ENCODE measurements at places on chromosomes 2 and 18. TPM values are rescaled to one million over a fixed set of nuclear protein-coding genes. Genes with fewer than 3 reads are reported as not detected.

DNA sequence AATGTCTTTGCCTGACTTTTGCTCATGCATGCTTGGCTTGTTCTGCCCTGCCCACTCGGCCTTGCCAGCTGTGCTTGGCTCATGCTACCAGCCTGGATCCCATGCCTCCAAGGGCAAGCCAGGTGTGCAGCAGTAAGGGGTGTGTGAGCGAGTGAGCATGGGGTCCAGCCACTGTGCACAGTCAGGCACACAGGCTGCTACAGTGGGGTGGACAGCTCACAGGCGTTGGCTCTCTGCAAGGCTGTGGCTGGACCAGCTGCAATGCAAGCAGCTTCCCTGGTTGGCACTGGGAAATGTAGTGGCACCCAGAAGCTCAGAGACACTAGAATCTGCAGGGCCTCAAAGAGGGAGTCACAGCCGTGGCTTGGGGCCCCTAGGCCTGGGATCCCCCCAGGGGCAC is 529.7 kb downstream of the DSC3 start:
- no peak for DNase-seq

- peak; percentile 71 for DNase-seq
These were observed 148.1 kb downstream of the ZNF407 start for GRCh38 chr18:74745633-74746403.

DNA sequence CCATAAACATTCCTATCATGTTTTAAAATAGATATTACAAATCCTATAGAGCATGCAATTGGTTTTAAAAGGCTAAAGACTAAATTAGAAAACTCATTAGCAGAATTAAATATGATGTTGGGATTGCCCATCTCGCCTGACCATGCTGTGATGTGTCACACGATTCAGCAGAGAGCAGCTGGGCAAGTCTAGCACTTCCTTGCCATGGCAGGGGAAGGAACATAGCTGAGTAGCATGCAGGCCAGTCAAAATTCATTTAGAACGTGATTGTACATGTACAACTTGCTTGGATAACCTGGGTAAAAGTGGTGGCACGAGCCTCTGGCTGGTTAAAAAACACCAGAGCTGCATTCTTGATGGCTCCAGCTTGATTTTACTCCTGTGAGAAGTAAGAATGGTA is 81.3 kb downstream of the SCN3A start:
- DNase-seq: no peak

GRCh38 chr2:181025004-181025403 is 44.6 kb downstream of the UBE2E3 start:
- no peak for DNase-seq

DNA sequence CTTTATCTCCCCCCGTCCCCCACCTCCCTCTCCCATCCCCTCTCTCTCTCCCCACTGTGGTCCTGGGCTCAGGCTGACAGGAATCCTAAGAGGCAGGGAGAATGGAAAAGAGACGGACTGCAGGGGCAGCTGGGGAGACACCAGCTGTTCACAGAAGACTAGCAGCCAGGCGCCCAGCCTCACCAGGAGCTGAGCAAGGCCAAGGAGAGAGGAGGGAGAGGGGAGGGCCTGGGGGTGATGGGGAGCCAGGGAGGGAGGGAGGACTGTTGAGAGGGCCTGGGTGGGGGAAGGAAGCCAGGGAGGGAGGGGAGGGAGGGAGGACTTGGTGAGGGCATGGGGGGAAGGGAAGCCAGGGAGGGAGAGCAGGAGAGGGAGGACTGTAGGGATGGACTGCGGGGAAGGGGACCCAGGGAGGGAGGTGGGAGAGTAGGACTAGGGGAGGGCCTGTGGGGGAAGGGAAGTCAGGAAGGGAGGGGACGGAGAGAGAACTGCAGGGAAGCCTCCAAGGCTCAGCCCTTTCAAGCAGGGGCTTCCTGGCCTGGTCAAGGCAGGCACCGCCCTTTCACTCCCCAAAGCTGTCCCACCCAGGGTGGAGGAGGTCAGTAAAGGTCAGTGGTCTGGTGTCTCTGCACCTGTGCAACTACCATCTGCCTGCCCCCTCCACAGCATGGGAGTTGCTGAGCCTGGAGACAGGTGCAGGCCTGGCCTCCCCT is 517.7 kb upstream of the MYT1L start:
- DNase-seq: no peak

Gene AGPS
- 33.1 TPM for total RNA-seq

- DNase-seq: peak; percentile 44
These were observed 12.5 kb upstream of the CHAC2 start for GRCh38 chr2:53755121-53755520.

Gene STON1
- 24.6 TPM for total RNA-seq

DNA sequence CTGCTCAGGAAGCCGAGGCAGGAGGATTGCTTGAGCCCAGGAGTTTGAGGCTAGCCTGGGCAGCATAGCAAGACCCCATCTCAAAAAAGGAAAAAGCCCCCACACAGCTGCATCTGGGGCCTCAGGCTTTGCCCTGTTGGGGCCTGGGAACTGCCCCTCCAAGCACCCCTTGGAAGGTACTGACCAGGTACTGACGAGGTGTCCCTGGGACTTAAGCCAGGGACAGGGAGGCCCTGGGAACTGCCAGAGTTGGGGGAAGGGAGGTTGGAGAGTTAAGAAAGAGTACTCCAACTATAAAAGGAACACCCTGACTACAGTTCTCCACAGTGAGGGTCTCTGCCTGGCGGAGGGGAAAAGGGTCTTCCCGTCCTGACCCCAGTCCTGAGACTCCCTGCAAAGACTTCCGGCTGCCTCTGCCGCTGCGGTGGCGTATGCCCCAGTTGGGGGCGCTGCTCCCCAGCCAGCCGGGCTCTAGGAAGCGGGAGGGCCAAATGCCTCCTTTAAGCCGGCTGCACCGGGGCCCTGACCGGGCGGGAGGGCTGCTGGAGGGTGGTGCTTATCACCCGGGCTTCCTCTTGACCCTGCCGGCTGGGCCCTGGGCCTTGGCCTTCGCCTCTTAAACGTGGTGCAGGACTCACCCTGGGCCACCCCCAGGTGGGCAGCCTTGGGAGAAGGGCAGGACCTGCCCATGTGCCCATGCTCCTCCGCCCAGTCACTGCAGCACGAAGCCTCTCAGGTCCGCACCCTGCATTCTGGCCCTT is 12.8 kb downstream of the SLC30A3 start:
- DNase-seq: peak; percentile 27

Gene NOSTRIN
- 0.81 TPM for total RNA-seq

Gene CHAC2
- 0.57 TPM for total RNA-seq

GRCh38 chr18:62201870-62202269 is 14.8 kb downstream of the RELCH start:
- no peak for DNase-seq

DNA sequence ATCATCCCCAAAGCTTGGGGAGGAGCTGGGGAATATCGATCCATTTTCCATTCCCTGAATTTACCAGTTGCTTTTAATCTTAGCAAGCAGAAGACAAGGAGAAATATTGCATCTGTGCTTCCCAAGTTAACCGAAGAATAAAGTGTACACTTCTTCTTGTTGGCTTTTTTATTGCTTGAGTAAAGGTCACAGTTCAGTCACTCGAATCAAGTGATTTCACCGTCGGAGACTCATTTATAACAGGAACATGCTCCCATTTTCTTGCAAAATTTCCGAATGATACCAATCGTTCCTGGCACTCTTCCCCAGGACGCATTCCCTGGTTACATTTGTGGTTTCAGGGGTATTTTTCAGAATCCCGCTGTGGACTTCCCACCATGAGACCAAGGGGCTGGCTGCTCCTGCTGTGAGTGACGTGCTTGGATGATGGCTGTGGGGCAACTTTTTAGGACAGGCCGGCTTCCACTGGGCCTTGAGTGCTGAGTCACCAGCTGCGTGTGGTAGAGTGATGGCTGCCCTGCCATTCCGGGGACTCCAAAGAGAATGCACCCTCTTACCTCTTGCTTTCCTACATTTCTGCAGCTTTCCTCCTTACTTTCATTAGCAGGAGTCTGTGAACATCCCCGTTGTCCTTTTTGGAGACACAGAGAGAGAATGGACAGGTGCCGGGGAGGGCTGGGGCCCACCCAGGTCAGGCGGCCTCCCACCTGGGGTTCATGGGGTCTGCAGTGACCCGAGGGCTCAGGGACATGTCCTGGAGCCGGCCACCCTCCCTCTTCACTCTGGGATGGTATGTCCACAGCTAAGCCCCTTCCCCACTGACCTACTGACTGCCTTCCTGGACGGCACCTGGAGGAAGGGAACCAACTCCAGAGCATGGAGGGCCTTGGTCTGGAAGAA is 60.7 kb upstream of the HDAC4 start:
- DNase-seq: no peak

DNA sequence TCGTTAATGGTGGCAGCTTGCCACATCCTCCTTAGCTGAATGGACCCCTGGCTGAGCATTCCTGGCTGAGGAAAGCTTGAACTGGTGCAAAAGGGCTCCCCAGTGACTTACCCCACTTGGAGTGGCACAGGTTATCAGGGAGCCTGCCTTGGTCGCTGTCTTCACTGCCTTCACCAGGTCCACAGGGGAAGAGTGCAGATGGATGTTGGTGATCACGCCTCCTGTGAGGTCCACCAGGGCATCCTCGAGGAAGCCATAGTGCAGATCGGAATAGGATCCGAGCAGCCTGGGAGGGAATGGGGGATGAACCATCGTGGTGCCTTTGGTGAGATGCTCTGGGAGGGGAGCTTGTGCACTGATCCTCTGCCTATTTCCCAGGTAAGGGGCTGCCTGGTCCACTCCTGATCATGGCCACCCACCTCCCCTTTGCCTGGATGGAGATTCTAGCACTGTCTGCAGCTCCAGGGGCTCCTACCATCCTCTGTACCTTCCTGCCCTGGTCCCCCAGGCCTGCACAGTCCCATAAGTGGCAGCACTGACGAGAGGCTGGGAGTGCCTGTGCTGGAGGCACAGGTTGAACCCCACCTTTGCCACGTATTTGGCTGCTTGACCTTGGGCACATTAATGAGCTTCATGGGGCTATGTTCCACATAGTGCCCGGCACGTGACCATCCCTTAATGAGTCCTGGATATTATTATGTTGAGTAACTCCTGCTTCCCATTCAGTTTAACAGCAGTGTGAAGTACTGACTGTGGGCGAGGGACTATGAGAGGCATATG is 43.0 kb downstream of the CAPN13 start:
- DNase-seq: no peak

DNA sequence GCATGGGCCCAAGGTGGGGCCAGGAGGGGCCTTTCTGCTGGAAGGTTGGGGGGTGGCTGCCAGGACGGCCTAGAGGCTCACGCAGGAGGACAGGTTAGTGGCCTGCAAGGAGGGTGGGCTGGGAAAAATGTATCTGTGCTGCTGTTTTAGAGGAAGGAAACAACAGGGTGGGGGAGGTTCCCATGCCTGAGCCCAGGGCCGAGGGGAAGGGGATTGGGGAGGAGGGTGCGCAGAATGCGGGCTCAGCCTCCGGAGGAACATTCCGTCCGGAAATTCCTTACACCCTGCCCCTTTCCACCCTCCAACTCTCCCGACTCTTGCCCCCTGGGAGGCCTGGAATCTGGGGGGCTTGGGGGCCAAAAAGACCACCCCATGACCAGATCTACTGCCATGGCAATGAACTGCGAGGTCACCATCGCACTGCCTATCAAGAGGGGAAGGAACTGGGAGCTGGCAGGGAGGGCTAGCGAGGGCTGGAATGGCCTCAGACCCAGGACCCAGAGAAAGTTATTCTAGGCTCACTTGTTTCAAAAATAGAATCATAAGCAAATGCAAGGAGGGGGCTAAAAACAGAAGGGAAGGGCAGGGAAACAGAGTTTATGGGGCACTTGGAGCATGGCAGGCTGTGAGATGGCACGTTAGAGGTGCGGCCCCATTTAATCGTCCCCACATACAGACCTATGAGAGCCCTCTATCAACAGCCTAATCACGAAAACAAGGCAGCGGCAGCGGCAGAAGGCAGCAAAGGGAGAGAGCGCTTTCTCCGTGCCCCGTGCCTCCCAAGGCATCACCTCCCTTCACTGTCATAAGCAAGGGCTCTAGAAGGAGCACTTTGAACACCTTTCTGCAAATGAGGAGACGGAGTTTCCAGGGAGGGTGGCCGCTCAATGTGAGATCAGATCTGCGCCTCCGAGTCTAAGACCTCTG is 90.4 kb downstream of the TNS1 start:
- no peak for DNase-seq

DNA sequence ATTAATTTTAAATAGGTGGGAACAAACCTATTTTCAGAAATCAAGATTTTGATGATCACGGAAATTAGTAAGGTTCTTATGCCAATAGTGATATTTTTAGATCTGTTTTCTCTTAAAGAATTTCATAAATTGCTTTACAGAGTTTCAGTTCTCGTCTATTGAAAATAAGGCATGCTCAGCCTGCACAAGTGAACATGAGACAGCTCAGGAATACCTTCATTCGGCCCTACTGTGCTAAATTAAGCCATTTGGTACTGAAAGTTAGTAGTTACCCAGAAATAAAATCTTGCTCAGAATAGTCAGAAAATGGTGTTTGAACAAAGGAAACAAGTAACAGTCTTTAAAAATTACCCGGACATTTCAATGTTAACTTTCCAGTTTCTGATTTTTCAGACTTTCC is 60.4 kb downstream of the DLGAP1 start:
- DNase-seq: no peak

Gene PLA2R1
- 27.0 TPM for total RNA-seq

Gene LYPD6
- not detected for total RNA-seq

GRCh38 chr2:177165061-177165583 is 47.5 kb upstream of the HNRNPA3 start:
- DNase-seq: peak; percentile 72

Gene THSD7B
- total RNA-seq: not detected

DNA sequence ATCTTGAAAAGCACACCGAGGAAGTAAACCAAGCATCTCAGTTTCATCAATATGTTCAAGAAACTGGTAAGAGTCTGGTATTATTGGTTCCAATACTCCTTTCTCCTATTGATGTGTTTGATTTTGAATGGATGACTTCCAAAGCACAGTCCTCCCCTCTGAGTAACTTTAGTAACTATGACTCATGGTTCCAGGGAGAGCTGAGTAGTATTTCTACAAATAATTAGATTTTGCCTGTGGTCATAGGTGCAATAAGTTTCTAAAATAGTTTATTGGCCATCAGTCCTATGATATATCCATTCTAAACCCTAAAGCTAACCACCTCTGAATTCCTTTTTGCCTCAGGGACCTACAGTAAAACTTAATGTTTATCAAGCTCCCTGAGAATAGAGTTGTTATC is 352.4 kb downstream of the XIRP2 start:
- DNase-seq: no peak

Gene HOXD11
- total RNA-seq: not detected
